CD4-positive, alpha-beta memory T cell (primary cell): ENCODE measurements at places on chromosomes 6 and 20. TPM values are rescaled to one million over a fixed set of nuclear protein-coding genes. Genes with fewer than 3 reads are reported as not detected.

DNA sequence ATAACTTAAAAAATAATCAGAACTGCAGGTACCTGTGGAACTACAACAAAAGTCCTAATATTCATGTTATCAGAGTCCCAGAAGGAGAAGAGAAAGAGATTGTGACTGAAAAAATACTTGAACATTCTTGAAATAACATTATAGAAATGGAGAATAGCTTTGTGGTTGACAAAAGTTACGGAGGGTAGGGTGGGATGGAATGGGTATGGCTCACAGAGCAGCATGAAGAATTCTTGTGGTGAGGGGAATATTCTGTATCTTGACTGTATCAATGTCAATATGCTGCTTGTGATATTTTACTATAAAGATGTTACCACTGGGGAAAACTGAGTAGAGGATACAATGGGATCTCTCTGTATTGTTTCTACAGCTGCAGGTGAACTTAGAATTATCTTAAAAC, 122.5 kb downstream of the DST start:
- H3K27ac ChIP-seq, result no peak overlapping the region
- H3K4me1 ChIP-seq, result no peaks in the 10 kb centered on the region
- H3K27me3 ChIP-seq, result no peaks in the 10 kb centered on the region
- no peaks in the 10 kb centered on the region for H3K36me3 ChIP-seq
- no peak for DNase-seq

The TCF21 gene
- total RNA-seq, result not detected

The HLA-E gene
- 1,122 TPM for total RNA-seq

The BTBD9 gene
- total RNA-seq, result 40.4 TPM

The CRISP3 gene
- total RNA-seq, result not detected

DNA sequence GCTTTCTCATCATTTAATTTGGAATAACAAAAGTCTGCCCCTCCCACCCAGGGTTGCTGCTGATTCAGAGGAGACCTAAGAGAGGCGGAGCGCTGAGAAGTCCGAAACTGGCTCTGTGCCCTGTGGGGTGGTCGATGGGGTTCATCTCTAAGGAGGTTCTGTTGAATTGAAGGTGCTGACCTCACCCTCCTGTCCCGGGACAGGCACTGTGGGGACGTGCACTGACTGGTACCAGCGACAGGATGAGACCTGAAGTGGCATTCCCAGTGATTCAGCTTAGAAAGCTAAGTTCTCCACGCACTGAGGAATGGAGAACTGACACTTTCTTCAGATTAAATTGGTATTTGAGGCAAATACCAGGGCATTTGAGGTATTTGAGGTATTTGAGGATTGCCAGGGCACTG, 1.3 kb downstream of the GUCA1B start:
- H3K27ac ChIP-seq, result no peak overlapping the region
- no peak for DNase-seq
- H3K4me3 ChIP-seq, result no peak overlapping the region
- no peaks in the 10 kb centered on the region for H3K4me1 ChIP-seq
- no peaks in the 10 kb centered on the region for H3K27me3 ChIP-seq

The KCNK16 gene
- total RNA-seq, result not detected

DNA sequence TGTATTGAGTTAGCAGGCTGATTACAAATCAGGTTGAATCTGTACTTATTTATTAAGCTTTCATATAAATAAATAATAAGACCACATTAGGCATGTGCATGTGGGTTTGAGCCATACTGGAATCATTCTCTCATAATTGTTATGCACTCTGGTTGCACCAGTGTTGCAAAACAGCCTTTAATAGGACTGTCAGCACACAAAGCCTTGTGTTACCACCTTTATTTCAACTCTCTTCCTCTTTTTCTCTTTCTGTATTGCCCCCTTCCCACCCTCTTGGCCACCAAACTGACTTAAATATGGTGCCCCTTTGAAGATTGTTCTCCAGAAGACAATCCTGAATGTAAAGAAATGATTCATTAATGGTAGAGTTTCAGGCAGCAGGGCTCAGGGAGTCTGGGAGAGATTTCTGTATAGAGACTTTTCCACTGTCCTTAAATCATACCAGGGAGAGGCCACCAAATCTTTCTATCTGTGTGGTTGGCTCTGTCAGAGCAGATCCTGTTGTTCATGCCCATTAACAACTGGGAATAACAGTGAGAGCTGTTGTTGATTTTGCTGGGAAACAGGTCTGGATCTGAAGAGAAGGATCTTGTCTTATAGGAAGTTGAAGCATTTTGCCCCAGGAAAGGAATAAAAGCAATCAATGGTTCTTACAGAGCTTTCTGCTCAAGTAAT, 131.6 kb upstream of the SOX4 start:
- no peak for DNase-seq
- no peak overlapping the region for H3K27ac ChIP-seq
- H3K27me3 ChIP-seq, result no peaks in the 10 kb centered on the region
- no peaks in the 10 kb centered on the region for H3K4me1 ChIP-seq
- H3K4me3 ChIP-seq, result no peak overlapping the region

The NDRG3 gene
- total RNA-seq, result 36.2 TPM

DNA sequence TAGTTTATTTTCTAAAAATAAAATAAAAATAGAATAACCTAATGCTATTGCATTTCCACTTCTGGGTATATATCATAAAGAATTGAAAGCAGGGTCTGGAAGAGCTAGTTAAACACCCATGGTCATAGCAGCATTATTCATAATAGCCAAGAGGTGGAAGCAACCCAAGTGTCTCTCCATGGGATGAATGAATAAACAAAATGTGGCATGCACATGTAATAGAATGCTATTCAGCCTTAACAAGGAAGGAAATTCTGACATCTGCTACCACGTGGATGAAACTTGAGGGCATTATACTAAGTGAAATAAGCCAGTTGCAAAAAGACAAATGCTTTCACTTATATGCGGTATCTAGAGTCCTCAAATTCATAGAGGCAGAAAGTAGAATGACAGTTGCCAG, 130.8 kb downstream of the TIAM2 start:
- no peaks in the 10 kb centered on the region for H3K4me1 ChIP-seq
- H3K27ac ChIP-seq, result no peak overlapping the region
- DNase-seq, result no peak

DNA sequence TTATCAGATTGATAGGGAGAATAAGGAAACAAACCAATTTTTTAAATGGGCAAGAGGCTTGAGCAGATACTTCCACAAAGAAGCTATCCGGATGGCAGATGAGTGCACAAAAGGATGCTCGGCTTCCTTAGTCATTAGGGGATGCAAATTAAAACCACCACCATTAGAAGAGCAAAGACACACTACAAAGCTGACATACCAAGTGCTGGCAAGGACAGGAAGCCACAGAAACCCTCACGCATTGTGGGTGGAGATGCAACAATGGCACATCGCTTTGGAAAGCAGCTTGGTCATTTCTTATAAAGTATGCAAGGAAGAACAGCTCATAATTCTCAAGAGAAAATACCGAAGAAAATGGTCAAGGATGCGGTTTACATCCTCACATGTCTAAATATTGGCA, 19.8 kb downstream of the BFSP1 start:
- no peak for DNase-seq
- H3K27ac ChIP-seq, result no peak overlapping the region
- peaks cover 24% of the 10 kb centered on the region for H3K4me1 ChIP-seq
- H3K36me3 ChIP-seq, result no peaks in the 10 kb centered on the region
- H3K4me3 ChIP-seq, result no peak overlapping the region
